GM12865 (cell line): ENCODE measurements at places on chromosomes 11 and 22.

DNA sequence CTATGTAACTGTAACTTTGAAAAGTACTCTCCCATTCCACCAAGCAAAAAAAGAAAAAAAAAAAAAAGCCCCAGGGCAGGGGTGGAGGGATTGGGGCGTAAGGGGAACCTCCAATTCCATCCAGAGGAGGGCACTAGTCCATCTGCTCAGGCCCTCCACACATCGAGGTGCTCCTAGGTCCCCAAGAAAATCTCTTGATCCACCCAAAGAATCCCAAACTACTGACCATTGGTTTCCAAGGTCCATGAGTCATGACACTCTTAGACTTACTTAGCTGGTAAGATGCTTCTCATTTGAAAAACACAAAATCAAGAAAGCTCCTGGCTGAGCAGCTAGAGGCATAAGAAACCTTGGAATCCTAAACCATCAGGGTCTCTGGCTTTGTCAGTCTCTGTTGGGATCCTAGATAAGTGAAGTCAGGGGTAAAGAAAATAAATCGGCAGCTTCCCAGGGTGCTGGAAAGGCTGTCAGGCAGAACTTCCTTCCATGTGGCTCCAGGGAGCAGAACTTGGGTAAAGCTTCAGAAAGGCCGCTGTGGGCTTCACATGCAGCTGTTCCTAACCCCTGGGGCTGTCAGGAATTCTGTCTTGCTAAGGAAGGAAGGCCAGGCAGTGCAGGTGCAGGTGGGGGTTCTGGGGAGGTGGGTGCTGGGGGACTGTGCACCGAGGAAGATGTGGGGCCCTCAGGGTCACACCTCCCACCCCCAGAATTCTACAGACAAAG lies 49.4 kb upstream of the ADA2 start:
- DNase-seq = peak; percentile 48

- DNase-seq = no peak
These were observed 7.1 kb downstream of the CLDN5 start for GRCh38 chr22:19517171-19517500.

DNA sequence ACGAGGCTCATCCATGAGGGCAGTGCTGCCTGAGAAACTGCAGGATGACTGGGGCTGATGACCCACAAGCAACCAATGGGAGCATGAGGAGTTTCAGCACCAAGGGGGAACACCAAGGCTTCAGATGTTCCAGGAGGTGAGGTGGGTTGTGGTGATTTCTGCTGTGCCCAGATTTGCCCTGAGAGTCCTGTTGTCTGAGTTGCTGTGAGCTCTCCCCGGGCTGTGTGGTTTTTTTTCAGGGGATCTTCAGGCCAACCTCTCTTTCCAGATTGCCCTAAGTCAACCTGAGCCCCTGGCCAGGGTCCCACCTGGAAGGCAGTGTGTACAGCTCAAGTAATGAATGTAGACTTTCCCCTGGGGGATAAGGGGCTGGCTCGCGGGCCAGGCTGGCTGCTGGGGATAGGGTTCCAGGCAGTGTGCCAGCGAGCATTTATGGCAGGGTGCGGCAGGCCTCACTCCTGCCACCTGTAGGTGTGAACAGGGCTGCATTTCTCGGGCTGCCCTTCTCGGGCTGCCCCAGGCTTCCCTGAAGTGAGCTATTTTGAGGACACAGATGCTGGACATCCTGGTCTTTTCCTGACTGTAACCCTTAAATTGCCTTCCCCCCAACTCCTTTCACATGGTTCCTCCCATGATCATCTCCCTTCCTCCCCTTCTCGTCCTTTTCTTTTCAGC lies 9.8 kb downstream of the SLC22A6 start:
- peak; percentile 11 for DNase-seq

DNA sequence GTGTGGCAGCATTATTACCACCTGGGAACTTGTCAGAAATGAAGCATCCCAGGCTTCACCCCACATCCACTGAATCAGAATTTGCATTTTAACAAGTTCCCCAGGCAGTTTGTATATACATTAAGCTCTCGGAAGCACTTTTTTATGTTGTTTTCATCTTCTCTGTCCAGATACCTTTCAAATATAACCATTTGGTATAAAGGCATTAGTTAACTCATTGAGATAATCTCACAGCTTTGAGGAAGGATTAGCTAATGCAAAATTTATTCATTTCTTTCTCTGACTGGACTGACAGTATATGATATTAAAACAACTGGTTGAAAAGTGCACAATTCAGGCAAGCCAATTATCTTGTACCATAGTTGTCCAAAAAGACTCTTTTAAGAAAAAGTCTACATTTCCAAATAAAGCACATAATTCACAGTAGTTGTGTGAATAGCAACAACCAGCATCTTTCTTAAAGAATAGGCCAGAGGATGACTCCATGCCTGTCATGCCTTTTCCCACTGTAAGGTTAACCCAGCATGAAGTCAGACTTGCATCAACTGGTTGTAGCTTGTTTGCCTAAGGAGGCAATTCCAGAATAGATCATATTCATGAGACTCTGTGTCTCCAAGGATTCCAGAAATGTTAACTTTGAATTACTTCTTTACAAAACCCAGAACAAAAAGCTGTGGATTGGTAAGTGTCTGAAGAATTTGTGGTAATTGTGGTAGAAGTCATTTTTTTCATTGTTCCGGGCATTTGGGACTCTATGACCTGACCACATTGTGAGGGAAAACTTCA lies 254.3 kb upstream of the SESN3 start:
- no peak for DNase-seq

- no peak for DNase-seq
These were observed 43.5 kb upstream of the CCDC179 start for GRCh38 chr11:22903782-22904181.

GRCh38 chr11:8873741-8874405 lies 37.1 kb upstream of the AKIP1 start:
- DNase-seq = no peak

GRCh38 chr22:47357493-47357892 lies 595.0 kb downstream of the TBC1D22A start:
- no peak for DNase-seq

GRCh38 chr11:34843271-34843670 lies 72.9 kb downstream of the APIP start:
- DNase-seq = no peak

DNA sequence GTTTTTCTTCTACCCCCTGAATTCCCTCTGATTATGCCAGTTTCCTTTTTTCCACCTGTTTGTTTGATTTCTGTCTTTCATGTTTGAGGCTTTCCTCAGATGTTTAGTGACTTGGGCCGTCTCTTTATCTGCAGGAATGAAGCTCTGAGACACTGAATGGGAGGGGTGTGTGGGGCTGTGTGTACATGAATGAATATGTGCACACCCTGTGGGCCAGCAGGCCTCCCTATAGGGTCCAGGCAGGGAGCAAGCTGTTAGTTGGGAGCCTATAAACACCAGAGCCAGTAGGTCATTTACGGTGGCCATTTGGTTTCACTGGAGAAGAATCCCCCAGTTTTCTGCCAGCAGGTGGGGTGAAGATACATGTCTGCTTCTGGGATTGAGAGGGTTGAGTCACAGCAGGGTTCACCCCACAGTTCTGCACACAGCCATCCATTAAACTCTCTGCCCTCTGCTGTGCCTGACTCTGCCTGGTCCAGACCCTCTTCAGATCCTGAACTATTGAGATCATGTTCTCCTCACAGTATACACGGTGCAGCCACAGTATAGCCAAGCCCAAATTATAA lies 34.8 kb downstream of the BARX2 start:
- DNase-seq = no peak

DNA sequence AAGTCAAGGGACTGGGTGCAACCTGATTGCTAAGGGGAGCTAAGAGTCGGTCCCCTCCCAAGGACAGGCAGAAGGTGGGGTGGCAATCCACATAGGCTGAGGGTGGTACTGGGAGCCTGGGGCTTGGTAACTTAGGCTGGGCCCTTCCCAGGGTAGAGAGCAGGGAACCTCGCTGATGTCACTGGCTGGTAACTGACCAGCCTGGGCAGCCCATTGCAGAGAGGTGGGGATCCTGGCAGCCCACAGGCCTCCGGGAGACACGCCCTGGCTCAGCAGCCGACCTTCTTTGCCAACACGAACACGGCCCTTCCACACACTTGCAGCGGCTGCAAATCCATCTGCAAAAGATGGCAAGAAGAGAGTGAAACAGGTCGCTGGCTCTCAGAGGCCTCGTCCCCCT lies 25.4 kb downstream of the A4GALT start:
- no peak for DNase-seq

DNA sequence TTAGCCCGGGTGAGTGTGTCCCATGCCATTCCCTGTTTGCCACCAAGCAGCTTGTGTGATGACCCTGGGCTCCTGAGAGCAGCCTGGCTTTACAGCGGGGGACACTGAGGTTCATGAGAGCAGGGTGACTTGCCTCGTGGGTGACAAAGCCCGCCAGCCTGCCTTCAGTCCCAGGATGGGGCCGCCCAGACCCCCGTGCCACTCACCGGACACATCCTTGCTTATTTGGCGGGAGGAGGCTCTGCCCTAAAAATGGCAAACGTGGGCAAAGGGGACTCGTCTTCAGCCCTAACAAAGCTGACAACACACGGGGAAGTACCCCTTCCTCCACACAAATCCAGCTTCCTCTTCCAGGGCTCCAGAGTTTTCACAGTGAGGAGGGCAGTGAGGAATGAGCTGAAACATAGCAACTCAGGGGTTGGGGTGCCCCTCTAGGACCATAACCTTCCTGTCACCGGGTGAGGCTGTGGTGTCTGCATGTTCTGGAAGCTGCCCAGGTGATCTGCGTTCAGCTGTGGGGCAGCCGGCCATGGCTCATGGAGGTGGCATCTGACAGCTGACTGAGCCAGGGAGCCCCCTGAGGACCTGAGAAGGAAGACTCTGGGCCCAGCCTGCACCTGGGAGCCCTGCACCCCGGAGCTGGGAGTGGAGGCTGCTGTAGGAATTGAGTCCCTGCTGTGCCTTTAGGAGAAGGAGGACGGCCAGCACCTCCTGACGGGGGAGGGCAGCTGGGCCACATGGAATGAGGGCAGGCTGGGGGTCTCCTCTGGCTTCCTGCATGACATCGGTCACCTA lies 16.7 kb downstream of the RIBC2 start:
- no peak for DNase-seq

DNA sequence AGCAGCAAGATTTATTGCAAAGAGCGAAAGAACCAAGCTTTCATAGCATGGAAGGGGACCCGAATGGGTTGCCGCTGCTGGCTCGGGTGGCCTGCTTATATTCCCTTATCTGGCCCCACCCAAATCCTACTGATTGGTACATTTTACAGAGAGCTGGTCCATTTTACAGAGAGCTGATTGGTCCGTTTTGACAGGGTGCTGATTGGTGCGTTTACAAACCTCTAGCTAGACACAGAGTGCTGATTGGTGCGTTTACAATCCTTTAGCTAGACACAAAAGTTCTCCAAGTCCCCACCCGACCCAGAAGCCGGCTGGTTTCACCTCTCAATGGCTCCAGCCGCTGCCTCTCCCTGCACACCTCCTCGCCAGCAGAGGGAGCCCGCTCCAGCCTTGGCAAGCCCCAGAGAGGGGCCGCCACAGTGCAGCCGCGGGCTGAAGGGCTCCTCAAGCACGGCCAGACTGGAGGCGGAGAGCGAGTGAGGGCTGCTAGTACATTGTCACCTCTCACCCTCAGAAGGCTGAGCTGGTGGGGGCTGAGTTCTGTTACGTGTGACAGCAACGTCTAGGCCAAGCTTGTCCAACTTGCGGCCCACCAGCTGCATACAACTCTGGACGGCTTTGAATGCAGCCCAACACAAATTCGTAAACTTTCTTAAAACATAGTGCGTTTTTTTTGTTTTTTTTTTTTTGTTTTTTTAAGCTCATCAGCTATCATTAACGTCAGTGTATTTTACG lies 8.7 kb downstream of the PTH start:
- DNase-seq = peak; percentile 80

- DNase-seq = no peak
These were observed 84.7 kb downstream of the CDKN1C start for GRCh38 chr11:2800655-2801531.

DNA sequence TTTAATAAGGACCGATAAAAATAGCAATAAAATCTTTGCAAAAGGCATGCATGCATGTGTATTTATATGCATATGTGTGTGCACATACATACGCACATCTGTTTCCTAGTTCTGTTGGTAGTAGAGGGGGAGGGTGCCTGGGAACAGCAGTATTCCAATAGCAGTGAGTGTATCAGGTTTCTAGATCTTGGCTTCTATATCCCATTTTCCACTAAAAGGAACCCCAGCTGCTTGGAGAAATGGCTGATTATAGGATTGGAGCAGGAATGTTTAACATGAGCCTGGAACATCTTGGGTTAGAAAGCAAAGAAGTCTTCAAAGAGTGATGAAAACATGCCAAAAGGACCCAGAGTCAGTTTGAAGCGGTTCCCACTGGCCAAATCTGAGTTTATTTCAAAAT lies 21.0 kb downstream of the TNRC6B start:
- no peak for DNase-seq

GRCh38 chr22:41582694-41583093 lies 6.9 kb downstream of the PMM1 start:
- no peak for DNase-seq

DNA sequence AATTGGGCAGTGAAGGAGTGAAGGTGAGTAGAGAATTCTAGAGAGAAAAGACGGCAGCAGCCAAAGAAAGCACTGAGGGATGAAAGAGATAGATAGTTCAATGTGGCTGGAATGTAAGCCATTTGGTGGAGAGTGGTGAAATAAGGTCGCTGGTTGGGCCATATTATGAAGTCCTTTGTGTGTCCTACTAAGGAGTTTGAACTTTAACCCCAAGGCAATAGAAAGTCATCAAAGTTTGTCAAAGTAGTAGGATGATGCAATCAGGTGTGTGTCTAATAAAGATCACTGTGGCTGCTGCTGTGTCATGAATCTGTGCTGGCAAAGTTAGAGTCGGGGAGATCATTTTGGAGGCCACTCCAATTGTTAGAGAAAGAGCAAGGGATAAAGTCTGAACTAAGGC lies 18.7 kb downstream of the RNF121 start:
- no peak for DNase-seq

DNA sequence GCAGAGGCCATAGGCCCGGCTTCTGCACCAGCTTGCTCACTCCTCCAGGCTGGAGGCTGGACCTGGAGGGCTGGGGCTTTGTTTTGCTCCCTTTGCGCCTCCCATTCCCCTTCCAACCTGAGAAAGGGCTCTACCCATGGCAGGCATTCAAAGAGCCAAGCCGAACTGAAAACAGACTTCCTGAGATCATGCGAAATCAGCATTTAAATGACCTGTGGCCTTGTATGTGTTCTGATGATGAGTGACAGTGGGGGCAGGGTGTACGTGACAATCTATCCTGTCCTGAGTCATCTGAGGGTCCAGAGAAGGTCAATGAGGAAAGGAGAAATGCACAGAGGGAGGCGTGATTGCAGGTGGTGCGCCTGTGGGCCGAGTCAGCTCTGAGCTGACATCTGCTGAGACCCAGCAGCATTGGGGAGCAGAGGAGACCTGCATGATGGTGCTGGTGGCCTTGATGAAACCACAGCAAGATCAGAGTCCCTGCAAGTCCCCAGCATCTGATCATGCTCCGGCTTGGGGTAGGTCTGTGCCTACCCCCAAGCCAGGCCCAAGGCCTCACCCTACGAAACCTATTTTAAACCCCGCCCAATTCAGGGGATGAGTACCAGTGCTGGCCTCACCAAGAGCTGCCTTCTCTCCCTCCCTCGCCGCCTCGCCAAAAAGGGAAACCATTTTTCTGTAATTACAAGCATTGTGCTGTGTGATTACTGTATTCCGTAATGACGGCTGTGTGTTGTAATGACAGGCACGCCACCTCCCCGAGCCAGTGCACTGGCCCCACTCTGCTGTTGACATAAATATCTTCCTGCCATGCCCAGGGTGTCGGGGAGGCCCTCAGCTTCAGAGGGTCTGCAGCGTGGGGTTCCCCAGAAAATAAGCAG lies 95.2 kb upstream of the ANO1 start:
- DNase-seq = no peak

- no peak for DNase-seq
These were observed 38.9 kb downstream of the LINC01488 start for GRCh38 chr11:69520186-69520916.

- no peak for DNase-seq
These were observed 97.7 kb downstream of the ARFGAP2 start for GRCh38 chr11:47078751-47079521.
